ENCODE measurements at places on chromosomes 11 and 22. TPM values are rescaled to one million over a fixed set of nuclear protein-coding genes. Genes with fewer than 3 reads are reported as not detected.

KDELR3 gene
- total RNA-seq = 10.6 TPM

GTSE1 gene
- total RNA-seq = 20.5 TPM

PAK1 gene
- 1.9 TPM for total RNA-seq

B3GAT1 gene
- 0.53 TPM for total RNA-seq

PRR5L gene
- 0.60 TPM for total RNA-seq

VPREB3 gene
- 0.71 TPM for total RNA-seq

ESRRA gene
- total RNA-seq = 84.1 TPM

MYRF gene
- total RNA-seq = 21.4 TPM

OR51I1 gene
- 7.2 TPM for total RNA-seq

Data from K562 (cell line).